CD4-positive, alpha-beta memory T cell (primary cell): ENCODE measurements at places on chromosomes 11 and 22.
A peak's percentile ranks its signal among the peaks of the same experiment; 100 is the strongest.

DNA sequence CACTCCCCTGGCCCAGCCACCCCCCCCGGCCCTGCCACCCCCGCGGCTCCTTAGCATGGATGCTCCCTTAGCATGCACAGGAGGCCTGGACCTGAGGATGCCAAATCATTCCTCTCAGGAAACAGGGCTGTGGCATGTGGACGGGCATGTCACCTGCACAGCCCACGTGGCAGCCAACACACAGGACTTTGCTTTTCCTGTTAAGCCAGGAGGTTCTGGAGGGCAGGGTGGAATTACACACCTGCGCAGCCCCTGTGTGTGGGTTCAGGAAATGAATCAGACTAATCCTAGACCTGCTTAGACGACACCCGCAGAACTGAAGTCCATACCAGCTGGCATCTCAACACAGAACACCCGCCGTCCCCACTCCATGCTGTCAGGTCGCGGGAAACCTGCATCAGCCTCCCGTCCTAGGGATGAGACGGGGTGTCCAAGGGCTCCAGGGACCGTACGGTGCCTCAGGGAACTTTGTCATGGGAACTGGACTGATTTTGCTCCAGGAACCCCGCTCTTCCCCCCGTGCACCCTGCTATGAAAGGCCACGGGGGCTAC, 10.2 kb downstream of the CERK start:
- DNase-seq: no peak

GRCh38 chr22:44878483-44879300, 126.3 kb downstream of the ARHGAP8 start:
- DNase-seq: no peak

DNA sequence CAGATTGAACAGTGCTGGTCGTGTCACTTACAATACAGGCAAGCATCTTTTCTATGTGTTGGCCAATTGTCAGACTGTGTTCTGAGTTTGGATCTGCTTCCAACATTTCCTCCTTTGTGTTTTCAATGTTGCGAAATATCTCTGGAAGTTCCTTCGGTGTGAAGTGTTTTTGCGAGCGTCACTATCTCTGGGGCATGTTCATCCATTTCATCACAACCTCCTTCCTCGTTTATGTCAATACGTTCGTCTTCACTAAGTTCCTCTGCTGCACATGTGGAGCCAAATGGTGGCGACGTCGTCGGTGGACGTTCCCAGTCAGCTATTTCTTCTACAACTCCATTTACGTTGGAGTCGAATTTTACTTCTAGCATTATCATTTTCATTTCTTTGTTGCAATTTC, 100.2 kb upstream of the LMO1 start:
- DNase-seq: no peak

- DNase-seq: no peak
Measured at GRCh38 chr11:80451105-80451504, 1010.3 kb upstream of the TENM4 start.

- no peak for DNase-seq
Measured at GRCh38 chr11:93072229-93072914, 102.9 kb downstream of the MTNR1B start.

- DNase-seq: peak; percentile 38
Measured at GRCh38 chr11:128956401-128957201, 13.9 kb upstream of the TP53AIP1 start.

DNA sequence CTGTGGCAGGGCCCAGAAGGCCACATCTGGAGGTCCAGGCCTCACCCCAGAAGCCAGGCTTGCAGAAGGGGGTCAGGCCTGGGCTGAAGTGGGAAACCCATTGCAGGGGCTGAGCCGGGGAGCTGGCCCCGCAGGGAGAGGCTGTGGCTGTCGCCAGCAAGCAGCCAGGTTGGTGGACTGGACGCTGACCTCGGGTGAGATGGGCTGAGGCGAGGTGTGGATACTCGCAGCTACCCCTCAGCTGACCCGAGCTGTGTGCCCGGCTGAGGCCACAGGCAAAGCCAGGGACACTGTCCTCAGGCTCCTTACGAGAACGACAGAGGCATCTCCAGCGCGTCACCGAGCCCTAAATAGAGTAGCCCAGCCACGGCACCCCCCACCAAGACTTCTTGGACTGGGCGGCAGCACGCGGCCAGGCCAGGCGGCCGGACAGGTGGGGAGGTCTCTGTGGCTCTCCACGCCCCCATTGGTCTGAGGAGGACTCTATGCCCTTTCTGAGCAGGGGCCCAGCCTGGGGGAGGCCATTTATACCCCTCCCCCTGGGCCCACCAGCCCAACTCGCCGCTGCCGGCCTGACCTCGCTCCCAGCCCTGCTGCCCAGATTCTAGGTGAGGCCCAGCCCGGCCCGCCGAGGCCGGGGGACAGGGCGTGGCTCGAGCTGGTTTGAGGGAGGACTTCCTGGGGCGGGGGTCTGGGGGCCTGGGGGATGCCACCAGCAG, at the start of gene TNNI2:
Gene TNNI2, plus strand, starts transcription at position 556 of the 719 bp plus-strand sequence. CDS start 716 bp downstream, outside the sequence.
- no peak for DNase-seq

GRCh38 chr11:95688501-95689222, 100.9 kb downstream of the FAM76B start:
- DNase-seq: peak; percentile 65

DNA sequence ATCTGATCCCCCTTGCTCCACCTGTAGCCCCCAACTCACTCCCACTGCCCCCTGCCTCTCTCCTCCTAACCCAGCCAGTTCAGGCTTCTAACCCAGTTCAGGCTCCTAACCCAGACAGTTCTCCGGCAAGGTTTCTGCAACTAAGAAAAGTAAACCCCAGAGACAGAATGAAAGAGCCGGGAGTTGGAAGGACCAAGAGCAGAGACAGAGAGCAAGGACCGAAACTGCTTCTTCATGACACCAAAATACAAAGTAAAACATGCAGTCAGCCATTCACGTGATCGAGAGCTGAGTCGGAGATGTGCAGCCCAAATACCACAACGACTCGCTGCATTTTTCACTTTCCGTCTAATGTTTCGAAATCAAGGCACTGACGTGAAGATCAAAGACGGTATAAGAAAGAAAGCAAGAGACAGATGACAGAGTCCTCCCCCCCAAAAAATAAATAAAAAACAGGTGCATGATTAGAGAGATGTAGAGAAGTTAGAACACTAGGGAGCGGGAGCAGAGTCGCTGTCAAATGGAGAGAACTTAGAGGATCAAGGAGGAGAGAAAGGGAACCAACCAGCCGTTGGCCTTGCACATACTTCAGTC, 884 bp downstream of the IL10RA start:
- DNase-seq: peak; percentile 78

DNA sequence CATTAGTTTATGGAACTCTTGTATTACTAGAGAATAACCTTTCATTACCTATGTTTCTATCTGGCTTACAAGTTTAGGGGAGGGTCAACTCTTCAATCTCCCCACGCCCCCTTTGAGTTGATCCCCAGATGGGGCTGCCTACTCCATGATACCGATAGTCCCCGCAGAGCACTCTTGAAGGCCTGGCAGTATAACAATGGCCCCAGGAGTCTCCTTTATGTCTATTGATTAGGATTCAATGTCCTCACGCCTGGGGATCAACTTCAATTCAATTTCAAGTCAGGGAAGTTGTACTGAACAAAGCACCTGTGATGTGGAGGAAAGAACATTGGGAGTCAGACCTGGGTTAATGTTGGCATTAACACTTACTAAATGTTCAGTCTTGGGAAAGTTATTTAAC, 520.2 kb downstream of the METTL15 start:
- DNase-seq: no peak

DNA sequence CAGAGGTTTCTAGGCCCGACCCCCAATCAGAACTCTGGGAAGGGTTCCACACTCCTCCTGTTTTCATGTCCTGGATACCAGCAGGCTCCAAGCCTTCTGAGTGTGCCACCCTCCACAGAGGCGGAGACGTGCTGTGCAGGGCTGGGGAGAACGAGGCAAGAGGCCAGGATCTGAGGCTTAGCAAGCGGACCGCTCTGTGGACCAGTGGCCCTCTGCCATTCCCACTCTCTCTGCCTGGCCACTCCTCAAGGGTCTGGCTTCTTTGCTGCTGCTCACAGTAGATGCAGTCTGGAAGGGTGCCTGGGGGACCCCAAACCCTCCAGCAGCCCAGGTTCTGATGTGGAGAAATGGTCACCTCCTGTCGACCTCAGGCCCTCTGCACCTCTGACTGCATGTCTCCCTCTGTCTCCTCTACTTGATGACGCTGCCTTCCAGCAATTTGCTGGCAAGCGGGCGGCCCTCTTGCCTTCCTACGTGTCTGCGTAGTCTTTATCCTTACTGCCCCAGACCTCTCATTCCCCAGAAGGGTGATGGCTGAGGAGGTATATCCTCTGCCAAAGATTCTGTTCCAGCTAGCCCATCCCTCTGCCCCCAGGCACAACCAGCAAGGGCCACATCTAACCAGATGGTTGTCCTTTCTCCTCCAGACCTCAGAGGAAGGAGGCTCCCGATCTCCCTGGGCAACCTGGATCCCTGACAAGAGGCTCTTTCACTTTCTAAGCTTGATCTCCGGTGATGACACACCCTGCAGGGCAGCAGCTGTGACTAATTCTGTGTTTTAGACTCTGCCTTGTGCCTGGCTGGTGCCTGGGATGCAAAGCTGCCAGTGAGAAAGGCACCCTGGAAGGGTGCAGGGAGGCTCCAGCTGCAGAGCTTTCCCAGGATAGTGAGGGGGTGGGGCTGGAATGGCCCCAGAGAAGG, 87.3 kb downstream of the NAT10 start:
- no peak for DNase-seq

GRCh38 chr11:109526931-109527330, 104.9 kb downstream of the C11orf87 start:
- no peak for DNase-seq

- DNase-seq: no peak
Measured at GRCh38 chr11:56841210-56841810, 92.8 kb upstream of the OR9G4 start.

GRCh38 chr11:69510471-69511357, 29.3 kb downstream of the LINC01488 start:
- DNase-seq: no peak

DNA sequence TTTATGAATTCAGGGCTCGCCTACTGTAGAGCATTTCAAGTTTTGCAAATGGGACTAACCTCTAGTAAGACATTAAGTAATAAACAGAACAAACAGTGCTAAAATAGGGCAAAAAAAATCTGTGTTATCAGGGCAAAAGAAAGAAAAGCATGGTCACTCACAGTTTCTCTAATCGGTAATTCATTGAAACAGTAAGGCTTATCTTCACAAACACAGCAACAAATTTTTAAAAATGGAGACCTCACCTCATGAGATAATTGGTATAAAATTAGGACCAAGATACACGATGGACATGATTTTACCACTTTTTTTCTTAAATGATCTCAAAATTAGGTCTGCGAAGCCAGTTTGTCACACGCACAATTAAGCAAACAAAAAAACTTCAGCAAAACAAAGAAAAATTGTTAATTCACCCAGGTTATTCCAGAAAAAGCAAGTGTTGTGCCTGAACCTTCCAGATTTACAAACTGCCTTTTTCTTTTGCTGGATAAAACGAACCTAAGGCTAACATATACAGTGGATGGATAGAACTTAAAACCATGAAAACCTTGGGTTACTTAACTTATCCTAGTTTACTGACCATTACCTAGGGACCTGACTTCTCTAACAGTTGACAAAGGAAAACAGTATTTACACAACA, 1.4 kb downstream of the TMEM123 start:
- DNase-seq: no peak

- DNase-seq: peak; percentile 78
Measured at GRCh38 chr11:128271401-128271800, 316.0 kb downstream of the ETS1 start.

DNA sequence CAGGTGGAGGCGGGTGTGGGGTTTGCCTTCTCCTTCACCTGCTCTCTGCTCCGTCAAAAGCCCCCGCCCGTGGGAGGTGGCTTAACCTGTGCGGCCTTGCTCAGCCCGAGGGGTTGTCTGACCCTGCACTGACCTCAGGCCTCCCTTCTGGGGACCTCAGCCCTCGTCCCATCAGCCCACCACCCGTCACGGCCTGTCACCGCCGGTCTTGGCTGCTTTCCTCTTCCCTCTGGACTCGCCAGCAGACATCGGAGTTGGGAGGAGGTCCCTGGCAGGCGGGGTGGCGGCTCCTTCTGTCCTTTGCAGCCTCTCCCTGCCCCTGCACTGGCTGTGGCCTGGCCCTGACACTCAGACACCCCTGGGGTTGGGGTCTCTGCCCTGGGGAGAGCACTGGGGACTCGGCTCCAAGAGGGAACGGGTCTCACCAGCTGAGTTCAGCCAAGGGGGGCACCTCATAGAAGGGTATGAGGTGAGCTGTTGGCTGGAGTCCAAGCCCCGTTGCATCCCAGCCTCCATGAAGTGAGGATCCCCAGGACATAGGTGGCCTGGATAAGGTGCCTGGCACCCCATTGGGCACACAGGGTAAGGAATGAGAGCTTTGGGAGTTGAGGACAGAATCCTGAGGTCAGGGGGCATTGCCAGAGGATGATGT, 999.6 kb downstream of the BRD1 start:
- DNase-seq: no peak

DNA sequence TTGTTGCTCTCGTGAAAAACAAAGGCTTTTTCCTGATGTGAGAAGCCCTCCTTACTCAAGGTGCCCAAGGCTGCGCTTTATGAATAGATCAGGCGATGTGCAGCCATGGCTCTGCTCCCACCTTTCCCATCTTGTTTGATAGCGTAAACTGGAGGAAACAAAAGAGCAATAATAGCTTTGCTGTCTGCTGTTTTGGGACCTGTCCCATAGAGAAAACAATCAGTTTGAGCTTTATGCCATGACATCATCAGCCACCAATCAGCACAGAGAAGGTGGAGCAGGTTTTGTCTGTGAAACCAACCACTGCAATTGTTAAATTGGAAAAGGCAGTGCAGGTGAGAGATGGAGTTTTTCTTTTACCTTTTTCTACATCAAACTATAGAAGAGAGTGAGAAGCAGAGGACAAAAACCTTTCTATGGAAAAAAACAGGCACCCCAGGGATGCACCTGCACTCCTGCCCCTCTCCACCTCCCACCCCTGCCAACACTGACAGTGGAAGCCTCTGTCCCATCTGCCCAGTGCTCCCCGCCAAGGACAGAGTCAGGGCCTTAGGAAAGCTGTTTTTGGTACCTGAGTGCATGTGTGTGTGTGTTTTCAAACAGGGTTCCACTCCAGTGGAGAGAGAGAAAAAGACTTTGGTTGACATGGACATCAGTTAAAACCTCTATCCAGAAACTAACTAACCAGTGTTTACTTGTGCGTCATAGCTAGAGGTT, 80.7 kb downstream of the MICAL3 start:
- DNase-seq: no peak

DNA sequence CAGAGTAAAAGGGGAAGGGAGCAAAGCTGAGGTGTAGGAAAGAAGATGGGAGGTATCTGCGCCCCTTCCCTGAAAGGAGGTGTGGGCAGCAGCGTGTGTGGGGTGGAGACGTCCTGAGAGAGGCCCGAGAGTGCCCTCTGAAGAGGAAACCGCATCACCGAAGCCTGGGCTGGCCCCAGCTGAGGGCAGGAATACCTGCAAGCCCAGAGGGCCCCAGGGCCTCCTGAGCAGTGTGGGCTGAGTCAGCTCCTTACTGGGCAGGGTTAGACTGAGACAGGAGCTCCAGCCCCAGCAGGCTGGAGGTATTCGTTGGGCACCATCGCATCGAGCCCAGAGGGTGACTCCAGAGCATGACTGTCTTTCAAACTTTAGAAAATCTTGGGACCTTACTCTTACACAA, 534.0 kb upstream of the B3GAT1 start:
- no peak for DNase-seq
